ENCODE measurements at places on chromosomes 16 and 17.
A peak's percentile ranks its signal among the peaks of the same experiment; 100 is the strongest.

GRCh38 chr17:83065660-83066542, 13.5 kb upstream of the METRNL start:
- DNase-seq, result no peak

- DNase-seq, result no peak
These were observed 7.0 kb downstream of the INPP5K start for GRCh38 chr17:1509290-1509881.

GRCh38 chr17:68505951-68506350, 6.3 kb upstream of the PRKAR1A start:
- DNase-seq, result no peak

DNA sequence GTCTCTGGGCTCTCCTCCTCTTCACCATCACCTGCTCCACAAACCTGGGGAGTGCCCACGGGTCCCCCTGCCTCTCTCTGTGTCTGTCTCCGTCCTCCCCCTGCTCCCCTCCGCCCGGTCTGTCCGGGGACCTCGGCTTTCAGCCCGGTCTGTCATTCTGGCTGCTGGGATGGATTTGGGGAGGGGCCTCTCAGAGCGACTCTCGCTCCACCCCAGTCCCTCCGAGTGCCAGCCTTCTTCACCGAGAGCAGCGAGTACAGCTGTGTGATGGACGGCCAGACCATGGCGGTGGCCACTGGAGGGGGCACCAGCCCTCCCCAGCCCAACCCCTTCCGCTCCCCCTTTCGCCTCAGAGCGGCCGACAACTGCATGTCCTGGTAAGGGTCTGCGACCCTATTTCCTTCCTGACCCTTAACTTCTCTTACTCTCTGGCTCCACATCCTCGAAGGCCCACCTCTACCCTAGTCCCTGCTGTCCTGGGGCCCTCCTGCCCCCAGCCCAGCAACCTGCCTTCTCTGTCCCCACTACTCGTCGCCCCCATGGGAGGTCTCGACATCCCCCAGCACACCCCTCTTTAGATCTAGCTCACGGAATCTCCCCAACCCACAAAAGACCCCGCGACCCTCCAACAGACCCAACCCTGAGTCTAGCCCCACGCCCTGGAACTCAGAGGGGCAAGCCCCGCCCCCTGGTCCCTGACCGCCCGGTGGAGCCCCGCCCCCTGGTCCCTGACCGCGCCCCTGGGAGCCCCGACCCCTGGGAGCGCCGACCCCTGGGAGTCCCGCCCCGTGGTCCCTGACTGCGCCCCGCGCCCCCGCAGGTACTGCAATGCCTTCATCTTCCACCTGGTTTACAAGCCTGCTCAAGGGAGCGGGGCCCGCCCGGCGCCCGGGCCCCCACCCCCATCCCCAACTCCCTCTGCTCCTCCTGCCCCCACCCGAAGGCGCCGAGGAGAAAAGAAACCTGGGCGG, 5.6 kb upstream of the CXCL16 start:
- no peak for DNase-seq

- DNase-seq, result no peak
These were observed 177.2 kb downstream of the CDH8 start for GRCh38 chr16:61858988-61859387.

DNA sequence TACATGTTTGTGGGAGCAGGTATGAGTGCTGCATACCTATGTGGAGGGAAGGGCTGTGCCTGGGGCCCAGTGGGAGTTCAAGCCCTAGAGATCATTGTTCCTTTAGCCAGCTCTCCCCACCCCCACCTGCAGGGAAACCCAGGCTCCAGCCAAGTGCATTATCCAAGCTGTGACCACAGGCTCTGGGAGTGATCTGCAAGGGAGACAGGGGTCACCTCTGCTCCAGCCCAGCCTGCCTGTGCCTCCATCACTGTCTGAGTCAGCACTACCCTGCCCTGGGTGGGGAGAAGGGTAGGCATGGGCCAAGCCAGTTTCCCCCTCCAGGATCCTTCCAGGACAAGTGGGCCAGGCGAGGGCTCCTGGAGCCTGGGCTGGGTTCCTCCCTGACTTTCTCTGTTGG, 32.1 kb upstream of the SBK1 start:
- no peak for DNase-seq

DNA sequence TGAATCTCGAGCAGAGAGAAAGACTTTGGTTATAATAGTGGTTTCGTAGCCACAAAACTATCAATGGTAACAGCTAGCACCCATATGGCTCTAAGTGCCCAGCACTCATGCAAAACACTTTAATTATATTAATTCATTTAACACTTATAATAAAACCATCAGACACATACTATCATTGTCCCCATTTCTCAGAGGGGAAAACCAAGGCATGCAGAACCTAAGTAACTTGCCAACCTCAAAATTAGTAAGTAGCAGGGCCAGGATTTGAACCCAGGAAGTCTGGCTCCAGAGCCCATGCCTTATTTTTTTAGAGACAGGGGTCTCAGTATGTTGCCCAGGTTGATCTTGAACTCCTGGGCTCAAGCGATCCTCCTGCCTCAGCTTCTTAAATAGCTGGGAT, 145.6 kb upstream of the HS3ST2 start:
- DNase-seq, result no peak

GRCh38 chr16:72198021-72198711, 26.2 kb upstream of the PMFBP1 start:
- peak; percentile 33 for DNase-seq

DNA sequence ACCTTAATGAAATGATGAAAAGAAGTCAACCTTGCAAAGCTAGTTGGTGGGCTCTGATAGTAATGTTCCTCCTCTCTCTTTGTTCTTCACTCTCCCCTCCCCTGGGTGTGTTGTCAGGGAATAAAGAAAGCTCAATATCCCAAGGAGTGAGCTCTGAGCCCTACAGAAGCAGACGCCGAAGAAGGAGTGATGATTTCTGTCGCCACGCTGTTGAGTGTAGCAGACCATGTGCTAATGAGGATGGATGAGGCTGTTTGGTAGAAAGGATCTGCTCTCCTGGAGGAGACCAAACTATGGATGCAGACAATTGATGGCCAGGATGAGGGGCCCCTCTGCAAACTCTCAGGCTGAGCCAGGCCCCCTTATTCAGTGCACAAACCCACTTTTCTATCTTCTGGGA, 140.0 kb upstream of the DNAH9 start:
- no peak for DNase-seq

- no peak for DNase-seq
These were observed 4.2 kb upstream of the MRM1 start for GRCh38 chr17:36597226-36597625.

- no peak for DNase-seq
These were observed 53.7 kb downstream of the SF3B3 start for GRCh38 chr16:70577256-70577698.

- no peak for DNase-seq
These were observed at the start of gene MIF4GD for GRCh38 chr17:75270966-75271232. MIF4GD (minus strand) TSS chr17:75271231; CDS start chr17:75270195, 1,036 bp downstream.

DNA sequence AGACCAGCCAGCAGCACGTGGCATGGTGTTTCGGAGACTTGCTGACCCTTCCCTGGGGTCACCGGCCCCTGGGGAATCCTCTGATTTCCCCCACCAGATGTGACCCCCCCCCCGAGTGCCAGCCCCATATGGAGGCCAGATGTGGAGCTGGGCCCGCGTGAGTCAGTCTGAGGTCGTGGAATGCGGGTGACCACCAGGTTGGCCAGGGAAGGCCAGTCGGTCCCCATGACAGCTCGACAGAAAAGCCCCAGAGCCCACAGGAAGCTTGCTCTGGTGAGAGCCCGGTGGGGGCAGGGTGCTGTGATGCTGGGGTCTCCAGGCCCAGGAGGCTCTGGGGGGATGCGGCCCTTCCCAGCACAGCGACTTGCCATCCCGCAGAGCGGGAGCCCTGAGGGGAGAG, 209.0 kb downstream of the NTN1 start:
- no peak for DNase-seq

- no peak for DNase-seq
These were observed 4.3 kb downstream of the CNP start for GRCh38 chr17:41970901-41971331.

GRCh38 chr16:21159281-21159951, 942 bp downstream of the LDAF1 start:
- DNase-seq, result no peak

DNA sequence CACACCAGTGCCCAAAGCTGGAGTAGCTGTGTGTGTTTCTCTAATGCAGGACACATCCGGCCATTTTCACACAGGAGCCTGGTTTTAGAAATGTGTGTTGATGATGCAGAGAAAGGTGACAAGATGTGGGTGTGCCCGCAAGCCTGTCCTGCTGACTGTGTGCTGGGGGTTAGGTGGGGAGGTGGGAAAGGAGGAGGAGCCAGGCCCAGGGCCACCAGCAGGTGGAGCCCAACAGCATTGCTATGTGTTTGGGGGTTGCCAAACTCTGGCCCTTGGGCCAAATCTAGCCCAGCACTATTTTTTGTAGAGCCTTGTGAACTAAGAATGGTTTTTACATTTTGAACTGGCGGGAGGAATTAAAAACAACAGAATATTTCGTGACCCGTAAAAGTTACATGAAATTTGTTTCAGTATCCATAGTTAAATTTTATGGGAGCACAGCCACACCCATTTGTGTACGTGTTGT, 61.7 kb upstream of the LGALS9 start:
- DNase-seq, result no peak

Measured in NCI-H1105 (cell line).